NCI-H1436 treated with DMSO at 0.1 percent for 48 hours (cell line): ENCODE measurements at places on chromosomes 11 and 22.

- no peak for DNase-seq
These were observed 4.3 kb upstream of the CHID1 start for GRCh38 chr11:914747-915501.

DNA sequence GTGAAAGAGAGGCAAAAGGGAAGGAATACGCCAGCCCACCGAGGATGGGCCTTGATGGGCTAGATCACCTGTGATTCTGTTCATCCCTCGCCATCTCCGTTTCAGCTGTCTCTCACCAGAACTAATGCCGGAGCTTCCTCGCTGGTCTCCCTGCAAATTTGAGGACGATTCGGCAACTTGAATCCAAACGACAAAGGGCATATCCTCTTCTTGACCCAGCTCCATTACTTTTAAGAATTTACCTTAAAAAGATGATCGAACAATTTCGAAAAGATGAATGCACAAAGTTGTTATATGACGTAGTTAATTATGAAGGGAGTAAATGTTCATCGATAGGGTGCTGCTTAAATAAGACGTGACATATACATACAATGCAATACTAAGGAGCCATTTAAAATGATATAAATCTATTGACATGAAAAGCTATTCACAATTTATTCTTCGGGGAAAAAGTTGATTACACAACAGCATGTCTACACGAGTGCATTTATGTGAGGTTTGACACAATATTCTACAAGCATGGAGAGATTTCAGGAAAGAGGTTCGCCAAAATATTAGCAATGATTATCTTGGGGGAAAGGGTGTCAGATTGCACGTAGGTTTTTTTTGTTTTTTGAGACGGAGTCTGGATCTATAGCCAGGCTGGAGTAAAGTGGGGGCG is 937 bp upstream of the FAM168A start:
- DNase-seq: no peak

DNA sequence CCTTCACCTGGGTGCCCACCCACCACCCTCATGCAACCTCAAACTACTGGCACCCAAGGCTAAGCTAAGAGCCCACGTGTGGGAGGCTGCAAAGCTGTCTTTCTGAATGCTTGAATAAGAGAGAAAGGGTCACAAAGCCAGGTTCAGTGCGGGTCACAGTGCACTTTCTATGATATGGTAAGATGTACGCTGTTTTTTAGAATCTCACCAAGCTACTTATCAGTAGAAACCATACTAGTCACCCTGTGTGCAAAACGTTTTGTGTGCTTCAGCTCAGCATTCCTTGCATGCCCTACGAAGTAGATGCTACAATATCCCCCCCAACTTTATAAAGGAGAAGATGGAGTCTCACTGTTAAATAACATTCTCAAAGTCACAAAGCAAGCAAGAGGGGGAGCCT is 14.9 kb downstream of the P2RX3 start:
- DNase-seq: no peak

- DNase-seq: no peak
These were observed 15.2 kb upstream of the EI24 start for GRCh38 chr11:125554038-125554437.

DNA sequence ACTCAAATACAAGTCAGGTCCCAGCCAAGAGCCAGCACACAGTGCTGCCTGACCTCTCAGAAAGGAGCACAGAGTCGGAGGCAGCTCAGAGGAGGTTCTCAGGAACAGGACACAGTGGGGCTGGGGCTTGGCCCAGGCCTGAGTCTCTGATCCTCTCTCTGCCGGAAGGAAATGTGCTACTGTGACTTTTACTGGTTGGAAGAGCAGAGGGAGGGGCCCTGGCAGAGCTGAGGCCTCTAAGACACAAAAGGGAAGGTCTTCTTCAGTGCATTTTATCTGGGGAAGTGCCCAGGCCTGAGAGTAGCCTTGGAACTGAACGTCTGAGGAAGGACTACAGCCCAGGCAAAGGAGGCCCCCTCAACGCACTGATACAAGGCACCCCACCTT is 16.2 kb upstream of the CASTOR1 start:
- DNase-seq: no peak

DNA sequence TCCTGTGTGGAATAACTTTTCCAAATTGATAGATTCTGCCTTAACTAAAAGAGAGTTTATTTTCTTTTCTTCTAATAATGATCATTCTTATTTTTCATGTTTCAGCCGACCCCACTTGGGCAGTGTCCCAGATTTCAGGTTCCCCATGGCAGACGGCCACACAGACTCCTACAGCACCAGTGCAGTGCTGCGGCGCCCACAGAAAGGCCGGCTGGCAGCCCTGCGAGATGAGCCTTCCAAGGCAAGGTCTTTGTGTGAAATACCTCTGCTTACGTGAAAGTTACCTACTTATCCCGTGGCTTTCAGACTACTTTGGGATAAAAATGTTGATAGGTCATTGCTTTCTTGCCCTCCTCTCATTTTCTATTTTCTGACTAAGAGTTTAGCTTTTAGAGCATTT is 59.3 kb upstream of the CTTN start:
- DNase-seq: no peak

DNA sequence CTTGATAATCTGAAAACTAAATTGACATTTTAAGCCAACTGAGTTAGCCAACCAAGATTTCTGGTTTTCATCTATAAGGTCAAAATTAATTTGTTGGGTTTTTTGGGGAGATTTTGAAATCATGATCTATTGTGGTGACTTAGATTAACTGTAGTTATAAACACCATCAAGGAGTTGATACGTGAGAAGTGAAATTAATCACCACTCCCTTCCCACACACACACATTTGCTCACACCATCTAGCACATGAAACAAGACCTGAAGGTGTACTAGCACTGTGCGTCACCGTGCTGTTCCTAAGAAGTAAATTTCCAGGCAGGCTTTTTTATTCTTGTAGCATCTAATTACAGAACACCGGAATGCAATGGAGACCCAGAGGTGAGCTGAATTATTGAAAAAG is 2.1 kb downstream of the OR5B21 start:
- DNase-seq: no peak

DNA sequence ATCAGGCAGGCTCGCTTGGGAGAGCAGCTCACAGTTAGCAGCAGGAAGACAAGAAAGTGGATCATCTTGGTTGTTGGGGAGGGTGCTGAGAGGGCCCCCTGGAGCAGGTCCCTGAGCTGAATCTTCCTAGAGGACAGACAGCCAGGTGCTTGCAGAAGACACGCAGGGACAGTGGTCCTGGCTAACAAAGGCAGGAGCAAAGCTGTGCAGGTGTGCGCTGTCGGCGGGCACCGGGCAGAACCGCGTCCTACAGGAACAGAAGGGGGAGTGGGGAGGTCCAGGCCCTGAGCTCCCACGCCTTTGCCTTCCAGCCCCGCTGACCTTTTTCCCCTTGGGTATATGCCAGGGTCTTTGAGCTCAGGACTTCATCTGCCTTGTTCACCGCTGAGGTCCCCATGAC is 30.1 kb upstream of the PARVB start:
- DNase-seq: no peak

- DNase-seq: no peak
These were observed 70.6 kb upstream of the TTLL12 start for GRCh38 chr22:43257549-43257948.
